ENCODE measurements at places on chromosomes 5 and 9.

- DNase-seq: peak; percentile 67
Measured at GRCh38 chr5:83568186-83568585, 96.6 kb downstream of the VCAN start.

- no peak for DNase-seq
Measured at GRCh38 chr9:121489344-121489743, 10.3 kb downstream of the GGTA1 start.

DNA sequence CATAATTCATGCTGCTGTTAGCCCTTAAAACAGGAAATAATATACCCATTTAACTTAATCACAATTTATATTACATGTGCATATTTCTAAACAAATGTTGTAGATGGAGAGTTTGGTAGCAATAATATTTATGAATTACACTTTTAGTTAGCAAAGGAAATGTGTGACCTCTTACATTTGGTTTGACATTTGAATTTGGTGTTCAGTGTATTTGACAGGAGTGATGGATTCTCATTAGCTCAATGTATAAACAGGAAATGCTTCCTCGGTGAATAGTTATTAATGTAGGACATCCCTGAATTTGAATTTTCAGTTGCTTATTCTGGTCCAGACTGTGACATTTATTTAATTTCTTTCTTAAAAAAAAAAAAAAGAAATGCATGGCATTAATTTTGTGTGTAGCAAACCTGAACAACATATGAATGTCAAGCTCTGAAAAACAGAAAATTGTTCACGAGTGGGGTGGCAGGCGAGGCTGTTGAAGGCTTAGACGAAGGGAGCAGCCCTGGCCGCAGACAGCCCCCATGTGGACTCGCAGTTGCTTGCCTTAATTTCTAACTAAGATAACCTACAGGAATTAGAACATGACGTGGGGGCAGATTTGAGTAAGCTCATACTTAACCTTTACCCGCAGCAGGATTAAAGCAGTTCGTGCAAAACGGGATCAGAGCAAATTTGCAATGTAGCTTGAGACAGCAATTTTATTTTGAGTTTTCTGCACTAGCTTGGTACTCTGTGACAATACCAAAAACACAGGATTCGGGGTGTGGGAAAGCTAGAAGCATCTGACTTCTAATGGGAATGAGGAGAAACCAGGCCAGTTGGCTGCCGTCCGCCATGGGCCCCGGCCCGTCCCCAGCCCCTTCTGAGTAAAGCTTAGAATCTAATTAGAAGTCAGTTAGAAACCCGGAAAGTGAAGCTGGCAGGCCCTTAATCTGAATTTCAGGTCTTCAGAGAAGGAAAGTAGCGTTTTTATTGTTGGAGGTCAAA, 134.3 kb downstream of the MACROH2A1 start:
- no peak for DNase-seq

DNA sequence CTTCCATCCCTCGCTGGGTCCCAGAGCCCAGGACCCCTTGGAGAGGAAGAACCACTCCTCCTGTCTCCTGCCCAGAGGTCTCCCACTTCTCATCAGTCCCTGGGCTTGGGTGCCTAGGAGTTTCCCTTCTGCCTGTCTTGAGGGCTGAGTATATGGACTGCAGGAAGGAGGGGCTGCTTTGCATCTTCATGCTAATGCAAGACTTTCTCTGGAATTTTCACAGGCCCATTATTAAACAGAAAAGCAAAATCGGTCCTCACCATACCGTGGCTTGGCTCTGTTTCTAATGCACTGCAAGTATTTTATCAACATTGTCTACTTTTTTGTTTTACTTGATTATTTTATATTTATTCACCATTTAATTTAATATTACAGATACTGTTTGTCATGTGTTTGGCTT, 34.5 kb downstream of the TRIO start:
- DNase-seq: no peak

Data from epithelial cell of proximal tubule (primary cell).